D341Med (cell line): ENCODE measurements at places on chromosomes 6 and 20.

GRCh38 chr20:19944772-19945459 is 72.2 kb upstream of the NAA20 start:
- no peak for DNase-seq

GRCh38 chr6:2795162-2795561 is 30.0 kb downstream of the WRNIP1 start:
- no peak for DNase-seq

- DNase-seq, result no peak
Measured at GRCh38 chr6:108168501-108169463, 3.0 kb downstream of the NR2E1 start.

- DNase-seq, result no peak
Measured at GRCh38 chr6:67563671-67564070, 1071.4 kb upstream of the ADGRB3 start.

GRCh38 chr6:100889351-100889750 is 8.2 kb upstream of the ASCC3 start:
- DNase-seq, result no peak

DNA sequence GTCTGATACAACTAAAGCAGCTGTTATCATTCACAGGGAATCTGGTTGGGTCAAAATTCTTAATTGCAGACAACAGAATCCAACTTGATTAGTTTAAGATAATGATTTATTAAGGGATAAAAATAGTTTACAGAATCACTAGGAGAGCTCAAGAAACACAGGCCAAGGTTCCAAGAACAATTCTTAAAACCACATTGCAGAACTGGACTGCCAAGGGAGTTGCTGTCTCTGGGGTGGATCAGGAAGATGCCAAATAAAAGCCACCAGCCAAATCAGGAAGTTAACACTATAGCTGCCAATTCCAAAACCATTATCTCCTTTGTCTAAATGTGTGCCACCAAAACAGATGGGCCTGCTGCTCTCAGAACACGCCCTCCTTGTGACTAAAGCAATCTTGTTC is 53.7 kb downstream of the NUDT3 start:
- DNase-seq, result peak; percentile 39

GRCh38 chr6:15966000-15966520 is 162.8 kb upstream of the MYLIP start:
- DNase-seq, result no peak

- no peak for DNase-seq
Measured at GRCh38 chr6:30960907-30961673, 20.3 kb downstream of the MUCL3 start.

- no peak for DNase-seq
Measured at GRCh38 chr6:161917645-161918044, 643.8 kb upstream of the AGPAT4 start.

- no peak for DNase-seq
Measured at GRCh38 chr6:26211963-26212362, 124.7 kb downstream of the HFE start.

GRCh38 chr6:140001821-140002341 is 627.4 kb upstream of the CITED2 start:
- DNase-seq, result no peak

GRCh38 chr20:55160996-55161395 is 685.6 kb downstream of the DOK5 start:
- no peak for DNase-seq

GRCh38 chr6:160788806-160789205 is 86.8 kb downstream of the PLG start:
- DNase-seq, result no peak

DNA sequence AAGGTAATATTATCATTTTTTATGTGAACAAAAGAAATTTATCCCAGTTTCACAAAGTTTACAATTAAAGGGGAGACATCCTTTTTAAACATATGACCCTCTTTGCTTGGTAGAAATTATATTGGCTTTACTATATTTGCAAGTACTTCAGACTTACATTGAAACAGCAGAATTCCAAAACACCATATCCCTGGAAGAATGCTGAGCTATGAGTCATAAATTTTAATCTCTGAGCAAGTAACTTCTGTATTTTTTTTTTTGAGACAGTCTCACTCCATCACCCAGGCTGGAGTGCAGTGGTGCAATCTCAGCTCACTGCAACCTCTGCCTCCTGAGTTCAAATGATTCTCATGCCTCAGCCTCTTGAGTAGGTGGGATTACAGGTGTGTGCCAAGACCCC is 240.4 kb downstream of the TBC1D32 start:
- DNase-seq, result no peak

DNA sequence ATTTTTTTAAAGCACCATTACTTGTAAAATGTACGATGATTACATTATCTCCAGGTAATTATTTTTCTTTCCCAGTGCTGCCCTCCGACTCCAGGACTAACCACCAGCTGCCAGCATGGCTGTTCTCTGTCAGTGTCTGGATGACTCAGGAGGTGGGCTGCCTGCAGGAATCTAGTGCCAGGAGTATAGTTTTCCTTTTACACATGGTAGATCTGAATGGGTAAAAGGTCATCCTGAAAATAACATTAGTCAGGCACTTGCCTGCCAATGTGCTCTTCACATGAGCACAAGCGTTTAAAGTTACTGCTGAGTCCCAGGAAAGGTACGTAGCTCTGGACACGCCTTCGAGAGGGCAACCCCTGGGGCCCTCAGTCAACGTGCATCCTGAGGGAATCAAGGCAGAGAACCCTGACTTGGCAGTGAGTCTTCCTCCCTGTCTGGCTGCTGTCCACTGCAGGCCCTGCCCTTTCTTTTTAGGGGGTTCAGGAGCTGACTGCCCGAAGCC is 2.4 kb downstream of the DYNLT1 start:
- no peak for DNase-seq

DNA sequence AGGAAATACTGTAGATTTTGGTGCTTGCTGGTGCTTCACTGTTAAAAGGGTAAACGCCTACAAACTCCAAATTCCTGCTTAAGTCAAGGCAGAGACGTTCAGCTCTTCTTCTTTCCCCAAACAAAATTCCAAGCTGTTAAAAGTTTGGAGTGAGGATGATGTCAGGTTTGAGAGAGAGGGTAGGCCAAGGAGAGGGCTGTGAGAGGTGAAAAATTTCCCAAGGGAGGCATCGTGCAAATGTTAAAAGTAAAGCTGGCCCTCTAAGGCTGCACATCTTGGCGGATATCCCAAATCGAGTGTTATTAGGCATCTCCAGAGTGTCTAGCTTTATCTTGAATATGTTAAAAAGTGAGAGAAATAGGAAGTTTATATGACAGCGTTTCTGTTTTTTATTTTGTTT is 651.8 kb downstream of the QKI start:
- DNase-seq, result no peak

- no peak for DNase-seq
Measured at GRCh38 chr20:17641993-17642392, 40.0 kb downstream of the RRBP1 start.

- DNase-seq, result no peak
Measured at GRCh38 chr6:154580397-154581135, 70.1 kb upstream of the CNKSR3 start.

GRCh38 chr6:16947375-16948015 is 154.4 kb upstream of the STMND1 start:
- DNase-seq, result no peak

DNA sequence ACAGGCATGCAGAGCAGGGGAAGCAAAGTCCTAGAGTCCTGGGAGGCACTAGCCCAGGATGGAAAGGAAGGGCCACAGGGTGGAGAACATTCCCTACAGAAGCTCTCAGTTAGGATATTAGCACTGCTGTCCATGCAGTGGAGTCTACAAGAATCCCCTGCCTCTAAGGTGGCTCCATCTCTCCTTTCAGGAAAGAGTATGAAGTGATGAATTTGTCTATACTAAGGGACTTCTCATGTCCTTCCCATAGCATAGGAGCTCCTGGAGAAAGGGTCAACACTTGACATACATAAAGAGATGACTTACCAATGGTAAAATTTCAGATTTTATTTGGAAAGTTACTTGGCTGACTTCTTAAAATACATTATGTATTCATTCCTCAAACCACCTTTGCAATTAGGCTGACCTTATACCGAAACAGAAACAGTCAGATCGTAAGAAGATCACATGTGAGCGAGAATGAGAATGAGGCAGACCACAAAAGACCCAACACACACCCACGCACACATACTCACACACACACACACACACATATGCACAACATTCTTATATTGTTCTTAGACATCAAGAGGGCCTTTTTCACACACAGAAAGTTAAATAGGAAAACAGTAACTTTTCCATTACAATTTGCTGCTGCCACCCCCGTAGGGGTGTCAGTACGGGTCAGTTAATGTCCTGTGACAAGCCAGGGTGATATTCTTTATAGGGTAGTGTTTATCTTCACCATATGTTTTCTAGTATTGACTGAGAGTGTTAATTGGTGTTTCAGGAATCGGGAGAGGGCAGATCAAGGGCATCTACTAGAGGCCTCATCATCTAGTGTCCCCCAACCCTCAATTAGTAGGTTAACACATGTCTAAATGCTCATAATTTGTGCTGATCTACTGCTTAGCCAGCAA is 159.4 kb downstream of the FAXC start:
- DNase-seq, result no peak

DNA sequence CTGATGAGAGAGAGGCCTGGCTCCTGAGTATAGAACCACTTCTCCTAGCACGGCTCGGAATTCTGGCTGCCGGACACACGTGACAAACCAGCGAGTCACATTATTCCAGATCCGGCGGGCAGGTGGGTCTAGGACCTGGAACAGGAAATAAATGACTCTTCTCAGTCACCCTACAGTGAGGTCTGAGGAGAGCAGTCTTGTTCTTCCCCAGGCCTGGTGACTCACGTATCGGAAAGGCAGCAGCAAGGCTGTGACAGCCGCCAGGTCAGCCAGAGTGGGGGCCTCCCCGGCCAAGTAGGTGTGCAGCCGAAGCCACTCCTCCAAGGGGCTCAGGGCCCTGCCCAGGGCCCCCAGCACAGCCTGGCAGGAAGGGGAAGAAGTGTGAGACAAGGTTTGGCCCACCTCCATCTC is 2.8 kb downstream of the VARS1 start:
- no peak for DNase-seq

DNA sequence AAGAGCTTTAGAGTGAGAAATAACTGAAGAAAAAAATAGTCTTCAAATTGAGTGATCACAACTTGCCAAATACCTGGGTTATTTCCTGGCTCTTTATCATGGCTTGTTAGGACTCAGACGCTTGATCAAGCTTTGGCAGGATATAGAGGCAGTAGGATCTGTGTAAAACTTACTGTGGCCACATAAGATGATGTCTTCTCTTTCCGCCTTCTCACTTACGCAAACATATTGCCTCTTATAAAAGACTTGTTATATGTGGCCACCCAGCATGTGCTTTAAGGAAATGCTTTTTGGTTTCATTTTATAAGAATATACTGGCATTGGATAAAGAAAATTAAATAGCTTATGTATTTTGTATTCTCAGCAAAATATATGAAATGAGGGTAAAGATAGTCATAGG is 101.8 kb upstream of the AKIRIN2 start:
- DNase-seq, result no peak

DNA sequence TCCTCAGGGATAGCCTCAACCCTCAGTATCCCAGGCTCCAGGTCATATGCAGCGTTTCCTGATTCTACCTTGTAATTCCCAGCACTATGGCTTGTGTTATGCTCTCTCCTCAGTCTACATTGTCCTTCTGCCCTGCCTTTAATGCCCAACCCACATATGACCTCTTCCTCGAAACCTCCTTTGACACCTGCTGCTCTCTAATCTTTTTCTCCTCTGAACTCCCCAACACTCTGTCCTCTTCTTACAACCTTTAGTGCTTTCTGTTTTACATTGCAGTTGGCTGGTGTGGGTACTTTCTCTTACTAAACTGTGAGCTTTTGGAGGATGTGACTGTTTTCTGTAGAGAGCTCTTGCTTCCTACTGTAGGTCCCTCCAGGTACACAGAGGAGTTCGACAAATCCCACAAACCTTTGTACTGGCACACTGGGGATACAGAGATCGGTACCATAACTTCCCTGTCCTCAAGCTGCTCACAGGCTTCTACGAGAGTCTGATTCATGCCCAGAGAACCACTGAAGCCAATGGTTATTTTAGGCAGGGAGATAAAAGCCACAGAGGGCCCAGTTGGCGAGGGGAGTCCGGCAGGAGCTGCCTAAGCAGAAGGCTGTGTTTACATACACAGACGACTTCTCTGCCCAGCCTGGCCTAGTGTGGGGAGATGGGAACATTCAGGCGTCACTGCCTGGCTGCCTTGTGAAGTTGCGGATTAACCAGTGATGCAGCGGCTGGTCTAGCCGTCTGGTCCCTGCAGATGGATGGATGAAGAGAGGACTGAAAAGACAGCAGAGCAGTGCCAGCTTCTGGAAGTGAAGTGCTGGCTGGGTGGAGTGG is 8.4 kb upstream of the EPB41L1 start:
- DNase-seq, result peak; percentile 62
